ENCODE measurements at places on chromosomes 5 and 9. TPM values are rescaled to one million over a fixed set of nuclear protein-coding genes. Genes with fewer than 3 reads are reported as not detected.

GRCh38 chr9:93593144-93593658 lies 16.8 kb downstream of the PHF2 start:
- DNase-seq, result no peak

- no peak for DNase-seq
Observed at GRCh38 chr5:105730982-105731381, 1939.8 kb downstream of the EFNA5 start.

DNA sequence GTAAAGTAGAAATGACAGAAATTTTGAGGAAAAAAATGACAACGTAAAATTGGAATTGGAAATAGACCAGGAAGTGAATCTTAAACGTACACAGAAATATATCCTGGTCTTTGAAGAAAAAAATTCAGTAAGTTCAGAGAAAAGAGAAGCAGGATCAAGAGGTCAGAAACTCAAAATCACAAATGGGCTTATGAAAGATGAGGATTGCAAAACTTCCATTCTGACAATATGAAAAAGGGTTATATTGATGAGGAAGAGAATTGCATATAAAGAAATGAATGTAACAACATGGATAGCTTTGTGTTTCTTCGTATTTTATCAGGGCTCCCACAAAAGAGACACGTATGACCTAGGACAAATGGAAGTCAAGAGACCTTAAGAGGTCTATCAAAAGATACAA lies 58.1 kb downstream of the OXCT1 start:
- DNase-seq, result no peak

DNA sequence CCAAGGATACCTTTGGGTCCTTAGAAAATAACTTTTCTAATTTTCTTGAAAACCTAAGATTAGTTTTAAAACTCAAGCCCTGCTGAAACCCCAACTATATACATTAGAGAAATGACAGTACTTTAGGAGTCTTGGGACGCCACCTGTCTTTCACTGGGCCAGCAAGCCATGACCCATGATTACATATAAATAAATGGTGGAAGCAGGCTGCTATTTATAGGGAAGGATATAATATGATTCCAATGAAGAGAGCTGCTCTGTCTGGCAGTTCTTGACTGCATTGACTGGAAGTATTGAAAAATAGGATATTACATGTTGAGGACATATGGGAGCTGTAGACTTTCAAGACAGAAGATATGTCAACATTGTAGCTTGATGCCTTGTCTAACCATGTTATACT lies 7.3 kb downstream of the JMY start:
- DNase-seq, result no peak

GRCh38 chr5:586751-587285 lies 25.3 kb upstream of the CEP72 start:
- DNase-seq, result no peak

The TMEM171 gene
- not detected for total RNA-seq

The SPATA31D4 gene
- total RNA-seq, result not detected
